Activated CD4-positive, alpha-beta T cell treated with anti-CD3 and anti-CD28 coated beads, Interleukin-2, amount 10 ng/mL, durations not matched to agents 7 days and 5 days (primary cell): ENCODE measurements at places on chromosomes 16 and 17. TPM values are rescaled to one million over a fixed set of nuclear protein-coding genes. Genes with fewer than 3 reads are reported as not detected.

Gene GJC1
- 1.1 TPM for total RNA-seq

Gene CD300LB
- total RNA-seq, result not detected

Gene NPIPB13
- 9.0 TPM for total RNA-seq

Gene EME1
- total RNA-seq, result 21.8 TPM

Gene CDC42EP4
- 2.1 TPM for total RNA-seq

Gene CLEC10A
- total RNA-seq, result not detected

Gene TRAPPC2L
- 55.7 TPM for total RNA-seq

Gene RMI2
- total RNA-seq, result 53.5 TPM

GRCh38 chr16:58651965-58652348, 22.3 kb upstream of the CNOT1 start:
- no peaks in the 10 kb centered on the region for H3K4me1 ChIP-seq
- no peak overlapping the region for H3K27ac ChIP-seq
- H3K36me3 ChIP-seq, result no peaks in the 10 kb centered on the region
- H3K4me3 ChIP-seq, result no peak overlapping the region

GRCh38 chr16:17470182-17470907, 415 bp downstream of the XYLT1 start:
- H3K4me1 ChIP-seq, result peaks cover 63% of the 10 kb centered on the region
- DNase-seq, result peak; percentile 9
- peak overlapping the region; percentile 78 for H3K27ac ChIP-seq
- peaks cover 6% of the 10 kb centered on the region for H3K27me3 ChIP-seq
- H3K36me3 ChIP-seq, result peaks cover 43% of the 10 kb centered on the region
- H3K4me3 ChIP-seq, result peak overlapping the region; percentile 89

DNA sequence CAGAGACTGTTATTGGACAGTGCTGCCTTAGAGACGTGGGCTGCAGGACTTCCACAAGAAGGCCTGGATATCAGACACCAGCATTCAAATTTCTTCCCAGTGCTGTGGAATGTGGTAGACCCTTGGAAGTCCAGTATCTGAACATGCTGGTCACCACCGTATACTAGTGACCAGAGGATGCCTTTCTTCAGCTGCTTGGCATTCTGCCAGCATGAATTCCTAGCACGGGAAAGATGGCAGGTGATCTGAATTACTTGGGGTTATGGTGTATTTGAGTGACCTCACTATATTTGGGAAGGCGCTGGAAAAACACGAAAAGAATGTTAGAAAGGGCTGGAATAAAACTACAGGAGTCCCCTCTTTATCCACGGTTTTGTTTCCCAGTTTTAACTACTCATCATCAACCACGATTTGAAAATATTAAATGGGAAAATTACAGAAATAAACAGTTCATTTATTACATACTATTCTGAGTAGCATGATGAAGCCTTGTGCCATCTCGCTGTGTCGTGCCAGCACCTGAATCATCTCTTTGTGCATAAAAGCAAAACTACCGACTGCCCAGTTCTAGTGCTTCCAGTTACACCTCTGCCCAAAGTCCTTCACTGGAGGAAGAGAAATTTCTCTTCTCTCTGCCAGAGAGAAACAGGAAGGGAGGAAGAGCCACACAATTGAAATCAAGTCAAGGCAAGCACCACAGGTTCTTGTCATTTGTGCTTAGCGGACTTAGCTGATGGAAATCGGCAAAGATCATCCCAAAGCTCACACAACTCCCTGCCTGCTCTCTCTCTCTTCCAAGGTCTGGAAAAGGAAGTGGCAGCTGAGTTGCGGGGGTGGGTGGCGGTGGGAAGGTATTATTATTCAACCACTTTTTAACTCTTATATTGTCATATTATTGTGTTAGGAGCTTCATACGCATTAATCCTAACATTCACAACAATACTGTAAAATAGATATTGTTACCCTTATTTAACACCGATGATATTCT, 1.4 kb upstream of the CHST4 start:
- no peak overlapping the region for H3K4me3 ChIP-seq
- H3K36me3 ChIP-seq, result no peaks in the 10 kb centered on the region
- H3K27me3 ChIP-seq, result peaks cover 20% of the 10 kb centered on the region
- H3K4me1 ChIP-seq, result no peaks in the 10 kb centered on the region
- DNase-seq, result no peak

DNA sequence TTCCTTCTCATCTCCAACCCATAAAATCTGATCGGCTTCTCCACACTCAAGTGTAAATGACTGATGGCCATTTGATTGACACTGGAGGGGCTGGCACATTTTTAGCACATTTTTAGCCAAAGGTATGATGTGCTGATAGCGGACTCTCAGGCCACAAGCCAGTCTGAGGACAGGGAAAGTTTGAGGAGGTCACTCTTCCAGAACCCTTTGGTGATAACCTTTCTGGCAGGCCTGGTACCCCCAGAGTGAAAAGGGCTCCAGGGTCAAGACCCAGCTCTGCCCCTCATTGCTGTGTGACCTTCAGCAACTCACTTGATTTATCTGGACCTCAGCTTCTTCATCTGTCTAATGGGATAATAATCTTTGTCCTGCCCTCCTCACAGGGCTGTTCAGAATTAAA, 1.7 kb upstream of the NLRC5 start:
- H3K4me1 ChIP-seq, result peaks cover 65% of the 10 kb centered on the region
- H3K27me3 ChIP-seq, result no peaks in the 10 kb centered on the region
- H3K4me3 ChIP-seq, result peak overlapping the region; percentile 100
- H3K27ac ChIP-seq, result peak overlapping the region; percentile 99

DNA sequence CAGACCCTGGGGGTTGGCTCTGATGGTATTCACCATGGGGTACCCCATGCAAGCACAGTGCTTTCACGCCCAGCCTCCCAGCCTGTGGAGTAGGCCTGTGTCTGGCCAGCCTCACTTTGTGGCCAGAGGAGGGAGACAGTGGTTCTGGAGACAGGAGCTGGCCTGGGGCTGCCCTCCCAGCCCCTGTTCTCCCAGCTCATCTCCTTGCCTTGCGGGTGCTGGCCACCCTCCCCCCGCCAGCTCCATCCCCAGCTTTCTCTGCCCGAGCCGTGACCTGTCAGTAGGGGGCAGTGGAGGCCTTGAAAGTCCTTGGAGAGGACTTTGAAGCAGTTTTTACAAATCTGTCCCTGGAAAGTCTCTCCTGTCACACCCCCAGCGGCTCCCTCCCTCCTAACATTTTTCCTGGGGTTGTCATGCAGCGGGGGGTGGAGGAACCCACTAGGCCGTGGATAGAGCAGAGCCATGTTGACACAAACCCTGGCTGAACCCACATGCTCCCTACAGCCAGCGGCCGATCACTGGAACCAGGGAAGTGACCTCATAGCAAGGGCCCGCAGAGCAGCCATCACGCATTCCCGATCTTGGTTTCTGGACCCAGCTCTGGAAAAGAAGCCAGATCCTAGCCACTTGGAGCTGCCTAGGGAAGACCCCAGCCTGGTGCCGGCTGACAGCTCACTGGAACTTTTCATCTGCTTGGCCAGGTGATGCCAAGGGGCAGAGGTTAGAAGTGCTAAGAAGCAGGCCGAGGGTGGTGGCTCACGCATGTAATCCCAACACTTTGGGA, 289.4 kb downstream of the SEC14L1 start:
- no peaks in the 10 kb centered on the region for H3K27me3 ChIP-seq
- H3K27ac ChIP-seq, result peak overlapping the region; percentile 60
- peak; percentile 83 for DNase-seq

GRCh38 chr17:63973930-63974593, 1.3 kb upstream of the SCN4A start:
- H3K27ac ChIP-seq, result no peak overlapping the region

GRCh38 chr16:82835487-82836155, 208.9 kb downstream of the CDH13 start:
- H3K27ac ChIP-seq, result no peak overlapping the region
- H3K27me3 ChIP-seq, result peaks cover 3% of the 10 kb centered on the region
- no peaks in the 10 kb centered on the region for H3K36me3 ChIP-seq
- no peaks in the 10 kb centered on the region for H3K4me1 ChIP-seq
- no peak overlapping the region for H3K4me3 ChIP-seq
- no peak for DNase-seq

- H3K4me3 ChIP-seq, result no peak overlapping the region
- H3K36me3 ChIP-seq, result no peaks in the 10 kb centered on the region
- no peaks in the 10 kb centered on the region for H3K27me3 ChIP-seq
- no peak overlapping the region for H3K27ac ChIP-seq
Observed at GRCh38 chr17:71484546-71484945, 636.3 kb upstream of the SOX9 start.

- H3K4me3 ChIP-seq, result no peak overlapping the region
- H3K36me3 ChIP-seq, result no peaks in the 10 kb centered on the region
- no peak overlapping the region for H3K27ac ChIP-seq
- no peak for DNase-seq
Observed at GRCh38 chr17:10107316-10108165, 90.9 kb downstream of the GAS7 start.

DNA sequence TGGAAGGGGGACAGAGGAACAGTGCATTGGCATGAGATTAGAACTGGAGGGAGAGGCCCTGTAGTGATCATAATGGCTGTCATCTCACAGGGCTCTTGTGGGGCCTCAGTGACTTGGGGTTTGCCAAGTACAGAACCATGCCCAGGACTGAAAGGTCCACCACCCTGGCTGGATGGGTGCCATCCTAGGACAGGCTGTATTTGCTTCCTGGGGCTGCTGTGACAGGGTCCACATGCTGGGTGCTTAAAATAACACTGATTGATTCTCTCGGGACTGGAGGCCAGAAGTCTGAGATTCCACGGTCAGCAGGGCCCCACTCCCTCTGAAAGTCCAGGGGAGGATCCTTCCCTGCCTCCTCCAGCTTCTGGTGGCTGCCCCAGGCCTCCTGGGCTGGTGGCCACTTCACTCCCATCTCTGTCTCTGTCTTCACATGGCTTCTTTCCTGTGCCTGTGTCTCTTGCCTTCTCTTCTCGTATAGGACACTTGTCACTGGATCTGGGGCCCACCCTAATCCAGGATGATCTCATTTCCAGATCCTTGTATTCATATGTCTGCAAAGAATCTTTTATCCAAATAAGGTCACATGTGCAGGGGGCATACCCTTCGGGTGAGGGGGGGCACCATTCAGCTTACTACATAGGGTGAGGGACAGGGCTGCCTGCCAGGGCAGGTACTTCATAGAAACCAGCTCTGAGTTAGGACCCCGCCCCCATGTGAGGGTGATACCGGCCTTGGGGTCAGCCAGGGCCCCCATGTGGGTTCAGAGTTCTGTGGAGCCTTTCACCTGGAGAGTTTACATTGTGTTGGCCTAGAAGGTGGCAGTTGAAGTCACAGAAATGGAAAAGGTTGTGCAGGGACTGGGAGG, 52.6 kb downstream of the USP22 start:
- H3K27ac ChIP-seq, result no peak overlapping the region
- H3K4me1 ChIP-seq, result no peaks in the 10 kb centered on the region
- no peaks in the 10 kb centered on the region for H3K36me3 ChIP-seq

DNA sequence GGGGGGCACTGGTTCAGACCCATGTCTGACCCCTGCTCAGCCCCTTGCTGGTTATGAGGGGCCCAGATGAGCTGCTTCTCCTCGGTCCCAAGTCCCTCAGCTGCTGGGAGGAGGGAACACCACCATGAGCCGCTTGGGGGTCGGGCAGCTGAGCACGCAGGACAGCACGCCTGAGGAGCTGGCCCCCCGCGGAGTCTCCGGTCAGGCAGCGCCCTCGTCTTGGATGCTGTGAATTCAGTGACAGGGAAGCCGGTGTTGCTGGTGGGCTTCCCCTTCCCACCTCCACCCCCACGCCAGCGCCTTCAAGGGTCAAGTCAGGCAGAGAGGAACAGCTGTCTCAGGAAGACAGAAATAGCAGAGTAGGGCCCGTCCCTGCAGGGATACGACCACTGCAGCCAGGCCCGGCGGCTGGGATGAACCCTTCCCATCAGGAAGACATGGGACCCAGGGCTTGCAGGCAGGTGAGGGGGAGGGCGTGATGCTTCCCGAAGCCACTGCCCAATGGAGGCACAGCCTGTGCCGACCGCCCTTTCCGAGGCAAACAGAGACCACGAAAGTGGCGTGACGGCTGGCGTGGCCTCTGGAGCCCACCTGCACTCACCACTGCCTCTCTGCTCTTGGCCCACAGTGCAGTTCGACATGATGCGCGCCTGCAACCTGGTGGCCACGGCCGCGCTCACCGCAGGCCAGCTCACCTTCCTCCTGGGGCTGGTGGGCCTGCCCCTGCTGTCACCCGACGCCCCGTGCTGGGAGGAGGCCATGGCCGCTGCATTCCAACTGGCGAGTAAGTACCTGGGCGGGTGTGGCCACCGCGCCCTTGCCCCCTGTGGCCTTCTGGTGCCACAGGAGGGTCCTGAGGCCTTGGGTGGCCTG, 8.1 kb downstream of the TMEM204 start:
- peaks cover 83% of the 10 kb centered on the region for H3K4me1 ChIP-seq
- no peaks in the 10 kb centered on the region for H3K27me3 ChIP-seq
- no peak overlapping the region for H3K4me3 ChIP-seq

GRCh38 chr16:30351586-30352419, 3.3 kb downstream of the CD2BP2 start:
- peaks cover 45% of the 10 kb centered on the region for H3K36me3 ChIP-seq
- no peak overlapping the region for H3K4me3 ChIP-seq
- H3K4me1 ChIP-seq, result peaks cover 44% of the 10 kb centered on the region
- DNase-seq, result no peak

GRCh38 chr17:43860927-43861622, 14.1 kb downstream of the CD300LG start:
- DNase-seq, result no peak
- no peak overlapping the region for H3K4me3 ChIP-seq
- H3K27ac ChIP-seq, result no peak overlapping the region
- no peaks in the 10 kb centered on the region for H3K36me3 ChIP-seq
- peaks cover 6% of the 10 kb centered on the region for H3K27me3 ChIP-seq

GRCh38 chr17:43679911-43680310, 18.2 kb upstream of the MEOX1 start:
- H3K4me3 ChIP-seq, result no peak overlapping the region
- H3K27ac ChIP-seq, result no peak overlapping the region
- H3K4me1 ChIP-seq, result peaks cover 14% of the 10 kb centered on the region
- no peak for DNase-seq
- H3K36me3 ChIP-seq, result no peaks in the 10 kb centered on the region
- H3K27me3 ChIP-seq, result peaks cover 11% of the 10 kb centered on the region

DNA sequence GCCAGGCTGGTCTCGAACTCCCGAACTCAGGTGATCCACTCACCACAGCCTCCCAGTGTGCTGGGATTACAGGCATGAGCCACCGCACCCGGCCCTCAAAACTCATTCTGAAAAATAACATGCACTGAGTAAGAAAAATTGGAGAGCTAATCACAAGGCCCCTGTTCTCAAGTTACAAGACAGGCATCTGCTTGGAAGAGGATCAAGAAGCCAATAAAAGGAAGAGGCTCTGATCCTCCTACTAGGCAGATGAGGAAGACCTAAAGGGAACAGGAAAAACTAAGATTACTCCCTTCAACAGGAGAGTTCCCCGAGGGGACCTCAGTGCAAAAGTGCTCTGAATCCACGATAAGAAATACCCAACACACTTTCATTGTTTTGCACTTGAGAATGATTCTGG, 18.4 kb downstream of the BLMH start:
- no peaks in the 10 kb centered on the region for H3K27me3 ChIP-seq
- H3K27ac ChIP-seq, result no peak overlapping the region
- no peak for DNase-seq
- H3K36me3 ChIP-seq, result peaks cover 49% of the 10 kb centered on the region
- H3K4me1 ChIP-seq, result peaks cover 5% of the 10 kb centered on the region

- H3K4me1 ChIP-seq, result peaks cover 13% of the 10 kb centered on the region
- no peaks in the 10 kb centered on the region for H3K36me3 ChIP-seq
- no peak overlapping the region for H3K27ac ChIP-seq
Observed at GRCh38 chr16:86601356-86601755, 23.0 kb downstream of the FOXL1 start.

- H3K27me3 ChIP-seq, result no peaks in the 10 kb centered on the region
- no peak for DNase-seq
- no peak overlapping the region for H3K4me3 ChIP-seq
- peak overlapping the region; percentile 75 for H3K27ac ChIP-seq
- peaks cover 18% of the 10 kb centered on the region for H3K36me3 ChIP-seq
- H3K4me1 ChIP-seq, result peaks cover 31% of the 10 kb centered on the region
Observed at GRCh38 chr17:47949946-47950345, 7.7 kb downstream of the PRR15L start.
